Liver (tissue), 10 donors: ENCODE measurements at places on chromosomes 5 and 9. TPM values are rescaled to one million over a fixed set of nuclear protein-coding genes. Genes with fewer than 3 reads are reported as not detected.

DBH gene
- polyA plus RNA-seq: 21.2 TPM

FST gene
- polyA plus RNA-seq: 7.3 TPM

C9 gene
- polyA plus RNA-seq: 839 TPM

DNA sequence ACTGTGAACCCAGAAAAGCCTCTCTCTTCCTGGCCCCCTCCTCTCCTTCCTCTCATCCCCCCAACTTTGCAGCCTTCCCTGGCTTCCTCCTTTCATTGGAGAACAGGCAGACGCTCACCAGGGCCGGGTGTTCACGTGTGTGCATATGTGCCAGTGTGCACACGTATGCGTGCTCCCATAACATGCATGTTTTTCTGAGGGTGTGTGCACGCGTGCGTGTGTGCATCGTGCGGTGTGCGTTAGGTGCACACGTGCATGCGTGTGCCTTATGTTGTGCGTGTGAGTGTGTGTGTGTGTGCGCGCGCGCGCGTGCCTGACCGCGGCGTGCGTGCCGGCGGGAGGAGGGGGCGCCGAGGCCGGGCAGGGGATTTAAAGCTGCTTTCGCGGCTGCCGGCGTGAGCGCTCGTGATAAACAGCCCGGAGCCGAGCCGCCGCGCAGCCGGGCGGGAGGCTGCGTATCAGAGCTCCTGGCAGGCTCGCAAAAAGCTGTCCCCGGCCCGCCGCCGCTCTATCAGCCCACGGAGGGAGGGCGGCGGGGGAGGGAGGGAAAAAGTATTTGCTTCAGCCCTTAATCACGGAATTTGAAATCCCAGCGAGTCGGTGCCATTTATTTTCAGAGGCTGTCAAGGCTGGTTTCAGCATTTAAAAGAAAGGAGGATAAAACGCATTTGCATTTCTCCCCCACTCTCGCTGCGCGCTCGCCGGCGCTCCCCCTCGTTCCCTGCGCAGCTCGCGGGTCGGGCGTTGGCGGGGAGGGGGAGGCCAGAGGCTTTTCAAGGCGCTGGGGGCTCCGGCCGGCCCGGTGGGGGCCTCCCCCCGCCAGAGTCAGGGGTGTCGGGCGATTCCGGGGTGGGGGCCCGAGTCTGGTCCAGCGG is 183.9 kb downstream of the C9orf50 start:
- no peaks in the 10 kb centered on the region for H3K36me3 ChIP-seq
- H3K4me1 ChIP-seq: peaks cover 16% of the 10 kb centered on the region
- no peak for DNase-seq
- H3K4me3 ChIP-seq: peak overlapping the region; percentile 57
- no peak overlapping the region for H3K27ac ChIP-seq
- no peaks in the 10 kb centered on the region for H3K27me3 ChIP-seq

- no peaks in the 10 kb centered on the region for H3K27me3 ChIP-seq
- no peak overlapping the region for H3K27ac ChIP-seq
- H3K36me3 ChIP-seq: no peaks in the 10 kb centered on the region
- H3K4me3 ChIP-seq: no peak overlapping the region
- DNase-seq: no peak
Observed at GRCh38 chr5:122101636-122102285, 23.7 kb upstream of the LOX start.

DNA sequence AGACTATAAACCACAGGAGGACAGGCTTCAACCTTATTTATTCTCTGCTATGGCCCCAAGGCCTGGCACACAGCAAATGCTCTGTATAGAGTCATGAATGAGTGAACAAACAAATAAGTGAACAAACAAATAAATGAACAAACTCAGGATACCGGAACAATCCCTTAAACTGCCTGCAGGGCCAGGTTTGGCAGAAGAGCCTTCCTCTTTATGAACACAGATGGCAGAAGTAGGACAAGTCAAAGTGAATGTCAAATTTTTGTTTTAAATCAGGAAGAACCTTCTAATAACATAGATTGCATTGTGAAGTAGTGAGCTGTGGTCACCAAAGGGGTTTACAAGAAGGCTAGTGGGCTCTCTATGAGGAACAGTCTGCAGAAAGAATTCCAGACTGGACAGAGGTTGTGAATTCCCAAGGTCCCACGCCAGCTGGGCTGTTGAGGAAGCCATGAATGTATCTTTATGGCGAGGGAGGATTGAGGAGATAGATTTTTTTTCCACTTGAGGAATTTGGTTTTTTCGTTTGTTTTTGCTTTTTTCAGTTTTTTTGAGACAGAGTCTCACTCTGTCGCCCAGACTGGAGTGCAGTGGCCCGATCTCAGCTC is 30.3 kb upstream of the STING1 start:
- H3K4me1 ChIP-seq: no peaks in the 10 kb centered on the region
- DNase-seq: no peak
- no peak overlapping the region for H3K4me3 ChIP-seq
- H3K36me3 ChIP-seq: no peaks in the 10 kb centered on the region

DNA sequence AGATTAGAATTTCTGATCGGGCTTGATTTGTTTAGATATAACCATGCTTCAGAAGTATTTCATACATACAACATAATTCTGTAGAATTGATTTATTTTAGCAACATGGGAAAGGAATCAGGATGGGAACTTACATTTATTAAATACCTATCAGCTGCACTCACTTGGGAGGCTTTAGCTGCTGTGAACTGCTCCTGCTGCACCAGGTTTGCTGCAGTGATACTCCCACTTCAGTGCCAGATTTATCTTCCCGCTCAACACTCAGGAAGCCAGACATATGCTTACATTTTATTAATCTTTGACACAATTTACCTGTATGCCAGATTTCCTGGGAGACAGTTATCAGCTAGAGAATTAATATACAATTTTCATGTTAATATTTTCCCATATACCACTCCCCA is 64.0 kb upstream of the PLCXD3 start:
- H3K4me3 ChIP-seq: no peak overlapping the region
- no peak for DNase-seq
- H3K27ac ChIP-seq: no peak overlapping the region
- H3K27me3 ChIP-seq: no peaks in the 10 kb centered on the region
- no peaks in the 10 kb centered on the region for H3K4me1 ChIP-seq

- no peak overlapping the region for H3K4me3 ChIP-seq
- no peaks in the 10 kb centered on the region for H3K27me3 ChIP-seq
- no peaks in the 10 kb centered on the region for H3K36me3 ChIP-seq
- H3K27ac ChIP-seq: no peak overlapping the region
Observed at GRCh38 chr5:124844371-124844920, 98.0 kb upstream of the ZNF608 start.

DNA sequence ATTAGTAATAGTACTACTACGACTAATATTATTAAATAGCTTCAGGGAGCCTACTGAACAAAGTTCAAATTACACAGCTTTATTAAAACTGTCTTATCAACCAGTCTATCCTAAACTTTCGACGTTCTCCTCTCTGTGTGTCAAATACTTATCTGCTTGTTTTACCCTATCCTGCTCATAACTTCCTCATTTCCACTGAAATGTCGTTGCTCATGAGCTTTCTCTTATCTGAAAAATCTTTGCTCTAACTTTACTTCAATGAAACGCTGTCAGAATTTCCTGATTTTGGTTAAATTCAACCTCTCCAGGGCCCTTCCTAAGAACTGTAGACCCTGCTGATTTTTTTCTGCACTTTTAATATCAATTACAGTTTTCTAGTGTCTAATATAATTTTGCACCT is 1431.0 kb upstream of the WWC1 start:
- H3K4me3 ChIP-seq: no peak overlapping the region
- H3K27me3 ChIP-seq: no peaks in the 10 kb centered on the region
- DNase-seq: no peak
- H3K36me3 ChIP-seq: no peaks in the 10 kb centered on the region

DNA sequence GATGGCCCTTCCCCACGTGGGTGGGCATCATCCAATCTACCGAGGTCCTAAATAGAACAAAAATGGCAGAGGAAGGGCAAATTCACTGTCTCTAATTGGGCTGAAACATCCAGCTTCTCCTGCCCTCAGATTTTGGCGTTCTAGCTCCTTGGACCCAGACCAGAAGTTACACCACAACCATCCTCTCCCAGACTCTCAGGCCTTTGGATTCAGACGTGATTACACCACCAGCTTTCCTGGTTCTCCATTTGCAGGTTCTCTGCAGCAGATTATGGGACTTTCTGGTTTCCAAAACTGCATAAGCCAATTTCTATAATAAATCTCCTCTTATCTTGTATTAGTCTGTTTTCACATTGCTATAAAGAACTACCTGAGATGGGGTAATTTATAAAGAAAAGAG is 73.6 kb upstream of the STARD4 start:
- DNase-seq: no peak
- H3K4me1 ChIP-seq: no peaks in the 10 kb centered on the region
- no peaks in the 10 kb centered on the region for H3K27me3 ChIP-seq
- no peak overlapping the region for H3K27ac ChIP-seq

DNA sequence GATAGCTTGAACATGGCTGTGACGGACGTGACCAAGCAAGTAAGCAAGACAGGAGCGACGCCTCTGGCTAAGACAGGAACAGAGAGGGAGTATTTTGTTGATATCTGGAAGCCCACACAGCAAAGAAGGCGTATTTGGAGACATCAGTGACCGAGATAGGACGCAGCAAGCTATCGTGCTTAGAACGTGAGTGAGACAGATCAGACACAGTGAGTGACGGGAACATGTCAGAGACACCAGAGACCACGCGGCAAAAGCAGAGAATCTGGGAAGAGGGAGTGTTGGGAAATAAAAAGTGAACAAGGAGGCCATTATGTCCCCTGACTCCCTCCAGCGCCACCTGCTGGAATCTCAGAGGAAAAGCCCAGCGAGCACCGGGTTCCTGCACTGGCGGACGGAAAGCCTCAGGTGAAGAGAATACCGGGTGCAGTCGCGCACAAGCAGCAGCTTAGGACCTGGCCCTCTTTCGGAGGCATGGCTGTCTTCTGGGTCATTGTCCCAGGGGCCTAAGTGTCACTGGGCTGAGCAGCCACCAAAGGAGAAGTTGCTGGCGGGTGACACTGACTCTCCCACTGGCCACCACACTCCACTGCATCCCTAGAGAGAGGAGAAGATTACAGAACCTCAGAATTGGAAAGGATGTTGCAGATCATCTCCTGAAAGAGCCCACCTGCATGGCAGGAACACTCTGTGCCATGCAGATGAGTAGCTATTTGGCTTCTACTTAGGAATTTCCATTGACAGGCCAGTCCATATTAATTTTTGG is 99.1 kb downstream of the FBXO38 start:
- peak; percentile 59 for DNase-seq
- no peaks in the 10 kb centered on the region for H3K27me3 ChIP-seq
- no peaks in the 10 kb centered on the region for H3K36me3 ChIP-seq

GRCh38 chr9:70411121-70411929 is 3.1 kb downstream of the KLF9 start:
- peaks cover 9% of the 10 kb centered on the region for H3K4me1 ChIP-seq
- H3K27ac ChIP-seq: peak overlapping the region; percentile 87
- peak overlapping the region; percentile 89 for H3K4me3 ChIP-seq

- H3K36me3 ChIP-seq: no peaks in the 10 kb centered on the region
- no peaks in the 10 kb centered on the region for H3K4me1 ChIP-seq
- H3K27ac ChIP-seq: peak overlapping the region; percentile 88
Observed at GRCh38 chr5:115842952-115843351, 1.2 kb downstream of the AP3S1 start.

GRCh38 chr9:38228331-38229103 is 159.5 kb upstream of the SHB start:
- H3K4me3 ChIP-seq: no peak overlapping the region
- peak; percentile 19 for DNase-seq
- no peaks in the 10 kb centered on the region for H3K4me1 ChIP-seq
- H3K36me3 ChIP-seq: no peaks in the 10 kb centered on the region
- no peak overlapping the region for H3K27ac ChIP-seq
- H3K27me3 ChIP-seq: no peaks in the 10 kb centered on the region

DNA sequence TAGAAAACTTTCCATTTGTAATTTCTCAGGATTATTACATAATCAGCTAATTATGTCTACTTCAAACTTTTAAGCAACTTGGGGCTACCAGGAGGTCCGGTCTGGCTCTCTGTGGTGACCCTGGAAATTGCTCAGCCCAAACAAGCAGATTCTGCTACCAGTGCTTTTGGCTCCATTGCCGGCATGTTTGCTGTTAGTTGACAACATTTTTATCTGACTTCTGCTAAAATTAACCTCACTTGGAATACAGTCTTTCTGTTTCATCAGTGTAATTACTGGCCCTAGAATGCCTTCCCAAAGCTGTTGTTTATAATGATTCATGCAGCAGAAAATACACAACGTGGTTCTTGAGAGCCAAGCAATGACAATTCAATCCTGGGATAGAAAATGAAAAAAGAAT is 38.5 kb upstream of the FAM81B start:
- DNase-seq: no peak
- no peak overlapping the region for H3K27ac ChIP-seq
- no peaks in the 10 kb centered on the region for H3K27me3 ChIP-seq

GRCh38 chr5:148335259-148335658 is at the start of gene SPINK9:
SPINK9 (plus strand) TSS chr5:148335559; CDS start chr5:148335614, 55 bp downstream.
- no peak for DNase-seq
- H3K36me3 ChIP-seq: peaks cover 2% of the 10 kb centered on the region
- H3K27me3 ChIP-seq: no peaks in the 10 kb centered on the region
- no peak within 1 kb of the TSS for H3K27ac ChIP-seq
- H3K4me3 ChIP-seq: no peak within 1 kb of the TSS
- H3K4me1 ChIP-seq: no peaks in the 10 kb centered on the region

GRCh38 chr5:42715785-42716184 is 40.8 kb upstream of the CCDC152 start:
- H3K27ac ChIP-seq: no peak overlapping the region
- no peaks in the 10 kb centered on the region for H3K4me1 ChIP-seq
- no peak for DNase-seq
- H3K36me3 ChIP-seq: peaks cover 56% of the 10 kb centered on the region
- H3K27me3 ChIP-seq: no peaks in the 10 kb centered on the region

GRCh38 chr5:969408-969839 is 39.2 kb upstream of the NKD2 start:
- peaks cover 1% of the 10 kb centered on the region for H3K4me1 ChIP-seq
- no peaks in the 10 kb centered on the region for H3K36me3 ChIP-seq
- peak; percentile 20 for DNase-seq
- H3K27ac ChIP-seq: no peak overlapping the region
- H3K27me3 ChIP-seq: no peaks in the 10 kb centered on the region
